ENCODE measurements at places on chromosomes 13 and 19. TPM values are rescaled to one million over a fixed set of nuclear protein-coding genes. Genes with fewer than 3 reads are reported as not detected.

The C3 gene
- 16.5 TPM for total RNA-seq

The GPR183 gene
- 0.19 TPM for total RNA-seq

The CBARP gene
- total RNA-seq, result 1.7 TPM

The TMEM86B gene
- total RNA-seq, result 1.5 TPM

The PSG7 gene
- under 0.01 TPM for total RNA-seq

The NALCN gene
- total RNA-seq, result 32.8 TPM

The ARL11 gene
- total RNA-seq, result under 0.01 TPM

The NXNL1 gene
- not detected for total RNA-seq

The SYNGR4 gene
- not detected for total RNA-seq

The PLIN5 gene
- total RNA-seq, result not detected

The PLIN3 gene
- 254 TPM for total RNA-seq

The PEPD gene
- 48.2 TPM for total RNA-seq

The ZNF724 gene
- total RNA-seq, result 15.1 TPM

The LYPD5 gene
- 2.8 TPM for total RNA-seq

The JSRP1 gene
- total RNA-seq, result not detected

The HCST gene
- 0.56 TPM for total RNA-seq

The CPB2 gene
- not detected for total RNA-seq

The SHISA7 gene
- not detected for total RNA-seq

The ZNF490 gene
- total RNA-seq, result 10.9 TPM

The SPRED3 gene
- total RNA-seq, result 3.3 TPM

The CABP5 gene
- not detected for total RNA-seq

The ZNF837 gene
- 1.2 TPM for total RNA-seq

The ZNF541 gene
- total RNA-seq, result 0.85 TPM

The ZNF677 gene
- 19.2 TPM for total RNA-seq

The ACP7 gene
- total RNA-seq, result 1.7 TPM

The ZNF737 gene
- 8.2 TPM for total RNA-seq

The FBL gene
- 227 TPM for total RNA-seq

The CYP4F8 gene
- not detected for total RNA-seq

The ATP4A gene
- not detected for total RNA-seq

The CSNK1A1L gene
- total RNA-seq, result not detected

The WDR88 gene
- not detected for total RNA-seq

The GPATCH1 gene
- 4.5 TPM for total RNA-seq

The ZNF534 gene
- total RNA-seq, result under 0.01 TPM

The ZNF382 gene
- 3.8 TPM for total RNA-seq

The OR7A5 gene
- not detected for total RNA-seq

The ZNF628 gene
- 1.4 TPM for total RNA-seq

The CACNA1A gene
- total RNA-seq, result 16.3 TPM

The PCDH17 gene
- 9.4 TPM for total RNA-seq

The CLEC11A gene
- 87.7 TPM for total RNA-seq

The ZNF229 gene
- 8.6 TPM for total RNA-seq

The ZNF358 gene
- 6.7 TPM for total RNA-seq

The KCTD15 gene
- total RNA-seq, result 28.6 TPM

The MISP3 gene
- total RNA-seq, result 0.19 TPM

The NLRP5 gene
- not detected for total RNA-seq

The PLPP2 gene
- total RNA-seq, result 9.4 TPM

The ADM5 gene
- 0.77 TPM for total RNA-seq

The MYO1F gene
- 0.19 TPM for total RNA-seq

The PODNL1 gene
- 0.58 TPM for total RNA-seq

The VSTM2B gene
- total RNA-seq, result 0.28 TPM

The HCN2 gene
- 1.1 TPM for total RNA-seq

The EHD2 gene
- 110 TPM for total RNA-seq

The IL11 gene
- 4.8 TPM for total RNA-seq

The OR10H1 gene
- total RNA-seq, result not detected

The DCT gene
- total RNA-seq, result not detected

The PLIN4 gene
- total RNA-seq, result not detected

The CFAP97D2 gene
- total RNA-seq, result not detected

Measured in regular cardiac myocyte (primary cell).